Vagina (tissue), 2 donors: ENCODE measurements at places on chromosomes 6 and 20.

DNA sequence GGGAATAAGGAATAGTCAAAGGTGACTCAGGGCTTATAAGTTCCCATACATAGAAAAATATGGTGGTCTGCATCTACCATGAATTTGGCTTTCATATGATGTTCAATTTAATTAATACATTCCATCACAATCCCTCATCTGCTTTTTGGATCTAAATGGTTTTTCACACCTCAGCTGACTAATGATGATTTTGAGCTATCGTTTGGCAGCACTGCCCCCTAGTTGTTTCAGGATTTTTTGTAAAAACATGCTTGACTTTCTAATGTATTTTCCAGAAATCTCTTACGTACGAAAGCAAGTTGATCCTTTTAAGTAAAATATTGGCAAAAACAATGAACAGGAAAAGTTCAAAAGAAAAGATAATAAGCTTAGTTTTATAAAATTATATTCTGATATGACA is 408.6 kb upstream of the ADGRB3 start:
- DNase-seq: no peak

- no peak for DNase-seq
Observed at GRCh38 chr20:56111961-56112730, 106.8 kb upstream of the CBLN4 start.

DNA sequence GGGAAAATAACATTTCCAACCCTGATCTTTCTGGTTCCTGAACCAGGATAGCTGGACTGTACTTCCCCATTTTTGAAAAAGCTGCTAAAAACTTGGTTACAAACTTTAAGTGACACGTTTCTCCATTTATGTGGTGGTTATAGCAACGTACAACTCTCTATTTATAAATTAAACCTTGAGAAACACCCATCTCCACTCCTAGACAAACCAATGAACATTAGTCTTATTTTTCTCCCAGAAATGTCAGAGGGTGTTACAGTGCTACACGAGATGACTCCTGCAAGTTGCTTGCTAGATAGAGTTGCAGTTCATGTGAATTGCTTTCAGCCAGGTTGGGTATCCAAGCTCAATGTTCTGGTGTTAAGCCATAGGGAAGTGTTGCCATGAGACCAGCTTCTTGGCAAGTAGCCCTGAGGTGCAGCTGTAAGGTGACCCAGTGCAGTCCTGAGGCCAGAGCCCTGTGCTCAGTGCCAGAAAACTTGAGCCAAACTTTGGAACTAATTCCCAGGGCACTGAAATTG is 51.3 kb upstream of the REV3L start:
- no peak for DNase-seq

DNA sequence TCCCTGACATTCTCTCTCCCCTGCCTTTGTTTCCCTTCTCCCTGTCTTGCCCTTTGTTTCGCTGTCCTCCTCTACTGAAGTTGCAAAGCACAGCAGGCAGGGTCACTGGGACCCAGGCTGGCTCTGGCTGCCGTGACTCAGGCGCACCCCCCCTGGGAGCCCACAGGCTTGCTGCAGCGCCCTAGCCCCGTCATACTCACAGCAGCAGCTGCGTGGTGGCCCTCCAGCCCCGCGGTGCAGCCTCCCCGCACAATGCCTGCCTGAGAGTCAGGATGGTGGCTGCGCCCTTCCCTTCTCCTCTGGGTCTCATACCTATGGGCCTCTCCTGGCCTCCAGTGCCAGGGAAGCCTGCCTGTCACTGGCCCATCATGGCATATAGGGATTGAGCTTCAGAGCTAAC is 41.7 kb downstream of the TXNDC5 start:
- no peak for DNase-seq

GRCh38 chr6:121434037-121434770 is 1.2 kb upstream of the GJA1 start:
- no peak for DNase-seq

DNA sequence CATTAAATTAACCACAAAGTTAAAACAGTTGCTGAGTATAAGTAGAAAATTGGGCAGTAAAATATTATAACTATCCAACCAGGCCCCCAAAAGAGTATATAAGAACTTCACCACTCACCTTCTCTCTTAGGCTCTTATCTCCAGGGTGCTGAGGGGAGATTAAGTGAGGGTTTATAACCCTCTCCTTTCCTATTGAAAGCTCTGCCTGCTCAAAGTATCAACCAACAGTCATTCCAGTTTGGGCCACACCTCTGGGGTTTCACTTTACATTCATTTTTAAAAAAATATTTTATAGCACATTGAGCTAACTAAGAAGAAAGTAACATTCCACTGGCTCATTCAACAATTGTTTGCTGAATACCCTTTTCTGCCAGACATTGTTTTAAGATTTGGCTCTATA is 22.1 kb downstream of the GSTA4 start:
- no peak for DNase-seq

DNA sequence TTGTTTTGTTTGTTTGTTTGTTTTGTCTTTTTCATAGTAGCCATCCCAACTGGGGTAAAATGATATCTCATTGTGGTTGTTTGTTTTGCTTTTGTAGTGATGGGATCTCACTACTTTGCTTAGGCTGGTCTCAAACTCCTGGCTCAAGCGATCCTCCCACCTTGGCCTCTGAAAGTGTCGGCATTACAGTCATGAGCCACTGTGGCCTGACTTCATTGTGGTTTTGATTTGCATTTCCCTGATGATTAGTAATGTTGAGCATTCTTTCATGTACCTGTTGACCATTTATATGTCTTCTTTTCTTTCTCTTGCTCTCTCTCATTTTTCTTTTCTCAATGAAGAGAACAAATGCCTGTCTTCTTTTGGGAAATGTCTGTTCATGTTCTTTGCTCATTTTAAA is 30.8 kb upstream of the HLA-DOA start:
- no peak for DNase-seq

GRCh38 chr6:38290133-38290799 is 349.5 kb downstream of the BTBD9 start:
- DNase-seq: no peak

- no peak for DNase-seq
Observed at GRCh38 chr6:1336246-1336843, 24.4 kb downstream of the FOXQ1 start.

- no peak for DNase-seq
Observed at GRCh38 chr6:10557913-10558312, 36.8 kb downstream of the GCNT2 start.

DNA sequence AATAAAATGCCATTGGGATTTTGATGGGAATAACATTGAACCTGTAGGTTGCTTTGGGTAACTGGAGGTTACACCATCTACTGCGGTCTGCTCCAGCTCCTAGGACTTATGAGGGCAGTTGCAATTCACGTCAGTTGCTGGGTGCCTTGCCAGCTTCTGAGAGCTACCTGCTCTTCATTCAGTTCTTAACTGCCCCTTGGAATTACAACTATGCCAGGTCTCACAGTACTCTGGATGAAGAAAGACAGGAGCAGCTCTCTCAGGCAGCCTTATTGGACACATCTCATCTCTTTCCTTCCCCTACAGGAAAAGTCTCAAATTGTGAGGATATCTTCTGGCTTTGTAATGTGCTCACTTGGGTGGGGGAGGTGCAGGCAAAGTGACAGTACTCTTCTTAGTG is 1643.3 kb downstream of the GRIK2 start:
- DNase-seq: no peak

GRCh38 chr6:129096651-129097290 is 213.8 kb downstream of the LAMA2 start:
- DNase-seq: no peak

- DNase-seq: peak; percentile 90
Observed at GRCh38 chr6:32110632-32111031, 1.5 kb upstream of the TNXB start.

GRCh38 chr6:12013307-12013719 is 1.2 kb downstream of the HIVEP1 start:
- DNase-seq: no peak

GRCh38 chr6:55469951-55470366 is 109.0 kb downstream of the HMGCLL1 start:
- DNase-seq: no peak

- DNase-seq: no peak
Observed at GRCh38 chr20:57458400-57459160, 66.4 kb downstream of the CTCFL start.

DNA sequence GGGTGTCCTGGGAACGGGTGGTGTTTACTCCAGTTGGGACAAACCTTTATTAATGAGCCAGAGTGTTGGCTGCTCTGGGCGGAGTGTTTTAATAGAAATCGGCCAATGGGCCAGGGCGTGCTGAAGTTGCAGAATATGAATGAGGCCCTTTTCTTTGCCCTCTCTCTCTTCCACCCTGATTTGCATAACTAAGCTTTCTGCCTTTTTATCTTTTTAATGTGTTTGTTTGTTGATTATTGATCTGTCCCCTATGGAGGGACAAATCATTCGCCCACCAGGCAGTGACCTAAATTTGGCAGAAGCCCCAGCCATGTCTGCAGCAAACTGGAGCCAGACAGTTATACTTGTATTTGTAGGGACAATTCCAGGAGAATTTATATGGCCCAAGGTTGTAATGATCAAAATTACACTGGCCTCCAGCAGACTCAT is 420.9 kb downstream of the PREX1 start:
- no peak for DNase-seq

DNA sequence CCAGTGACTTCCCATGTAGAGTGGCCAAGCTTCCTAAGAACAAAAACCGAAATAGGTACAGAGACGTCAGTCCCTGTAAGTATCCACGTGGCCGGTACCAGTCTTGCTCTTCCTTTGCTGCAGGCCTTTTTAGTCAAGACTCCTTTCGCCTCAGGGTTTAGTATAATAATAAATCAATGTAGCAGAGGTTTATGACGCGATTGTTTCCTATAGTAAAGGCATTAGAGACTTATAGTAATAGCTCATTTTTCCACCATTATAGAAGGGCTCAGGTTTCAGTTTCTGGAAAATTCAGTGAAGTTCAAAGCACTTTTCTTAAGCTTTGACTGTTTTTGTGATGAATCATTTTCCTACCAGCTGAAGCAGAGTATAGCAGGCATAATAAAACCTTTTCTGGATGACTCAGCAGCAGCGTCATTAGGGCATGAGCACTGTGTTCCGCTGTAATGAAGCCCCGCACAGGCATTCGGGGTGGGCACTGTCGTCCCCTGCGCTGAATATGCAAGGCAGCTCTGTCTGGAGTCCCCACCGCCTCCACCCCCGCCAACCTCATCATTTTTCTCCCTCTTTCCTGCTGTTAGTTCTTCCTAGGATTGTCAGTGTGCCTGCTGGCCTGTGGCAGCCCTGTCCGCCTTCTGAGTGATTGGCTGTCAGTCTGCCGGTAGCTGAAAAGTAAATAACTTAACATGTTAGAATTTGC is 51.3 kb downstream of the PTPN1 start:
- no peak for DNase-seq

DNA sequence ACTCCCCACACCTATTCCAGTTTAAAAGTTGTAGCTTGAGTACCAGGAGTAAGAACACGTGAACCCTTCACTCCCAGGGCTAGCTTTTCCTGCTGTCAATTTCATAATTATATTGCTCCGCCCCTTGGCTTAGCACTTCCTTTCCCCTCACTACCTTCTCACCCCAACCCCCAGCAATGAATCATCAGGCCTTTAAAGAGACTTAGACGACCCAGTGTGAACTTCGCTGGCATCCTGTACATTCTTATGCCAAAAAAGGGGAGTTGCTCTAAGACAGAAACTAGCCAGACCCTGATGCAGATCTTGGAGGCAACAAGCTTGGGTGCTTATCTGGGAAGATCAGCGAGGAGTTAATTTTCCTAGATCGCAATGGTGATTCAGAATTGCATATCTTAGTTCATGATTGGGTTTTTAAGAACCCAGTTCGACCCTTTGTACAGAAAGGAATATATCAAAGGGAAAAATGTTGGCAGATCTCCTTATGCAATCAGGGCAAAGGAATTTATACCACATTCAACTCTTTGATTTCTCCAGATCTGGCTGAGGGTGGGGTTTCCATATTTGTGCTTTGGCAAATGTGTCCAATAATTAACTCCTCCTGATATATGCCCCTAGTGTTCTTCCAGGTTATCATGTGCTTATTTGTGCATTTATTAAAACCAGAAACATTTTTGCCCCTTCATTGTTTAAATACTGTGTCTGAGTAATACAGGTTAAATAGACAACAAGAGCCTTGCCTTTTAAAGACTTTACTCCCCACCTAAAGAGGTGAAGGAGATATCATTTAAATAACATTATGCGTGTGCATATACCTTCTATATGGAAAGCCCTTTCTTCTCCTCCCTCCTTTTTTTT is 8.1 kb upstream of the ATXN1 start:
- DNase-seq: no peak

DNA sequence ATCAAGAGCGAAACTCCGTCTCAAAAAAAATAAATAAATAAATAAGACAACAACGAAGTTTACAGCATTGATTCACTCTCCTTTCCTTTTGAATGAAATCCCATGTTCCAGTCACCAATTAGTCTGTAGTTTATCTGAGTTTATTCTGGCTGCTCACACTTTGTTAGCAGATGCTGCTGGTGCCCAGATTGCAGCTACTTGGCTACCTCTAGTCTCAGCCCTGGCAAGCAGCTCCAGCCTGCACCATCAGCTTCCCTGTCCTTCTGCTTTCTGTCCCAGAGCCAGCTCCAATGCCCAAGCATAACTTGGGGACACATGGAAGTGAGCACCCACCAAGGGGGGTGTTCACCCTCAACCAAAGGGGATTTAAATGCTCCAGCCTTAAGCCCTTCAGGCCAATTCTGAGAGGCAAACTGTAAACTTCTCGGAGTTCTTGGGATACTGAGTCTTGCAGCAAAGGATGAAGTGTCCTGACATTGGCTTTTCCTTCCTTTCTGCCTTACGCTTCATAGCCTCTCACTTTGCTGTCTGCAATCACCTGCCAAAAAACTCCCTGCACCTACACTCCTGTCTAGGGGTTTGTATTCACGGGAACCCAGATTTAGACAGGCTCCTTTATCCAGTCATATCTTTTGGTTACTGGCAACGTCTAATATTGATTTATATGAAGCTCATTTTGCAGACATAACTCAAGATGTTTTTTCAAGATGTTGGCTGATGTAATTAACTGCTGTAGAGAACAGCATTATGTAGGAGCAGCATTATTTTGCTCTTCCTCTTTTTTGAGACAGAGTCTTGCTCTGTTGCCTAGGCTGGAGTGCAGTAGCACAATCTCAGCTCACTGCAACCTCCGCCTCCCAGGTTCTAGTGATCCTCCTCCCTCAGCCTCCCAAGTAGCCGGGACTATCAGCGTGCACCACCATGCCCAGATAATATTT is 9.8 kb upstream of the TASP1 start:
- DNase-seq: no peak

DNA sequence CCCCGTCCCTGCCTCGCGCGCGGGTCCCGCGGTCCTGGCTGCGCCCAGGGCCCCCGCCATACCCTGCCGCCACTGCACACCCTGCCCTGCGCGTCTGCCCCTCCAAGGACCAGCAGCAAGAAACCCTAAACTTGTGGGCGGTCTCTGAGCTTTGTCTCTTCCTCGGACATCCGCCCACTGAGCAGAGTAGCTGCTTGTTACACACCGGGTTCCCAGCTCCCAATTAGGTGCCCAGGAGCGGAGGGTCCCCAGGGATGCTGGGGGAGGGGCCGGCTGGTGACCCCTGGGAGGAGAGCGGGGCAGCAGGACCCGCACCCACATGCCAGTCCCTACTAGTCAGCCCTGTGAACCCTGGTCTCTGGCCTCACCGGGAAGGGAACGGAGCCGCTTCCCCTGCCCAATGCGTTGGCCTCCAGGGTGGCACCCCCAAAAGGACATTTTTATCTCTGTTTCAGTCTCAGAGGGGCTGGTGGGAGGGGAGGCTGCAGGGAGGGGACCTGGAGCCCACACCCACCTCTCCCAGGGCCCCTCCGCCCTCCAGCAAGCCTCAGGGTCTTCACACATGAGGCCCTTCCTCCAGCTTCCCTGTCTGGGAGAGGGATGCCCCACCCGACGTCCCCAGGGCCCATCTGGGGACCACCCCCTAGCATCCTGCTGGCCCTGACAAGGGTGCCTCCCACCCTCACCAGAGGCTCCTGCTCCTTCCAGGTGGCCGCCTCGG is 10.5 kb downstream of the STMN3 start:
- DNase-seq: no peak
